ENCODE measurements at places on chromosomes 11 and 22.

DNA sequence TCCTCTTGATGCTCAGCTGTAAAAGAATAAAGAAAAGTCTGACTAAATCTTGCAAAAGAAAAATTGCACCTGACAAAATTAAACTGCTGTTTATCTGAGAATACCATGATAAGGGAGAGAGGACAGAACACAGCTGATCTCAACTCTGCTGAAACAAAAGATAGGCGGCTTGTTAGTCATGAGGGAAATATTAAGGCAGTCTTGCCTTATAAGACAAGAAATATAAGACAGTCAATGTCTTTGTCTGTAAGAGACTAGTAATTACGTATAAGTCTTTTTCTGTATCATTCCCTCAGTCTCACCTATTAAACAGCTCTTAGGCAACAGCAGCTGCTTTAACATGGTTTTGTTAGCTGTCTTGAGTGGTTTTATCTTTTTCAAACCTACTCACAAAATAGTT is 296.6 kb downstream of the LUZP2 start:
- DNase-seq: no peak

- no peak for DNase-seq
These were observed 69.4 kb downstream of the DDX10 start for GRCh38 chr11:108734283-108734682.

GRCh38 chr11:14445542-14446530 is 53.8 kb downstream of the COPB1 start:
- DNase-seq: no peak

DNA sequence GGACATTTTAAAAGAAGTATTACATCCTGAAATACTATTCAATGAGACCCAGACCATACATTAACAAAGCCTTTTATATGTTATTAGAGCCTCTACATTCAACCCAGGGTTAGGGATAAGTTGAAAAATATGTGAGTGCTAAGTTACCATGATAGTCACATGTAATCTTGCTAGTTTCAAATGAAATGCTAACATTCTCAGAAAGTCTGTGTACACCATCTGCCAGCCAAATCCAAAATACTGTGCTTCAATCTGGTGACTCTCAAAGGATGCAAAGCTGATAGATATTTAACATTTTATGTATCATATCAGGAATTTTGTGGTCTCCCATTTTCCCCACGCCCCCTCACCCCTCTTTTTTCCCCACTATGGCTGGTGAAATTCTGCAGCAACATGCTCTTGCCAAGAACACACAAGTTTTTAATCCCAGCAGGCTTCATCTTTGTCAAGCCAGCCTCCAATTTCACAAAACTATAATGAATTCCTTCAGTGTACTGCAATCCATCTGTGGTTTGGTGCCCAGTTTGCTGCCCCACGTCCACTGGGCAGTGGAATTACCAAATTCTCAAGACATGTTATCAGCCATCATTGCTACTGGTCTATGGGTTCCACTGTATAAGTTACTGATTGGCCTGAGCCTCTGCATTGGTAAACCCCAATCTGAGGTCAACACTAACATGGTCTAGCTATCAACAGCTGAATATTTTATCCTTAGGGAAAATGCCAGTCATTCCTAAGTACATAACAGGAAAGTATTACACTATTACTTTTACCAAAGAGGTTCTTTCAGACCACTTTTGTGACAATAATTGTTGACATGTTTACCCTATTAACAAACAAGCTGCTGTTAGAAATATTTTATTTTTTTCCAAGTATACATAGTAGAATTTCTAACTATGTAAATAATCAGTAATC is 1.5 kb upstream of the PICALM start:
- no peak for DNase-seq

DNA sequence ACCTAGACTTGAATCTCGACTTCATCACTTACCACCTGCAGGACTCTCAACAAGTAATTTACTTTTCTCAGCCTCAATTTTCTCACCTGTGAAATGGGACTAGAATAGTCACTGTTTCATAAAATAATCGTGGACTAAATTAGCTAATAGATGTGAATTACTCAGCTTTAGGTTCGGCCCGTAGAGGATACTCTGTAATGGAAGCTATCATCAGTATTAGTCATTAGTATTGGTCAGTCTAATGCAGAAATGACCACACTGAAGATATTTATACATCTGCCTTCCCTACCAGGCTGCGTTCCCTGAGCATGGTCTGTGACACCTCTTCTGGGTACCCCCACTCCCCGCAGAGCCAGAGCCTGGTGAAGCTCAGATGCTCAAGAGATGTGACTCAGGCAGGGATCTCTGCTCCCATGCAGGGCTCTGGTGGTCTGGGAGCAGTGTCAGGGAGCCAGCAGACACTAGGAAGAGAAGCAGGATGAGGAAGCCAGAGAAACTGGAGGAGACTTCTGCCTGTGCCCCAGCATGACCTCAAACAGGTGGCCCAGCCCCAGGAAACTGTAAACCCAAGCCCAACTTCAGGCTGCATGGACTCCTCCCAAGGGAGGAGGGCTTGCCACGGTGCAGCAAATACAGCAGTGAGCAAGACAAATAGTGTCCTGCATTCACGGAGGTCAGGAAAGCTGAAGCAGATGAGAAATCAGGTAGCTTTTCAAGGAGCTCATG is 88.0 kb upstream of the E2F8 start:
- no peak for DNase-seq

- DNase-seq: no peak
These were observed 327.1 kb upstream of the MTNR1B start for GRCh38 chr11:92642177-92642931.

GRCh38 chr11:12386745-12387144 is 9.4 kb downstream of the PARVA start:
- no peak for DNase-seq

DNA sequence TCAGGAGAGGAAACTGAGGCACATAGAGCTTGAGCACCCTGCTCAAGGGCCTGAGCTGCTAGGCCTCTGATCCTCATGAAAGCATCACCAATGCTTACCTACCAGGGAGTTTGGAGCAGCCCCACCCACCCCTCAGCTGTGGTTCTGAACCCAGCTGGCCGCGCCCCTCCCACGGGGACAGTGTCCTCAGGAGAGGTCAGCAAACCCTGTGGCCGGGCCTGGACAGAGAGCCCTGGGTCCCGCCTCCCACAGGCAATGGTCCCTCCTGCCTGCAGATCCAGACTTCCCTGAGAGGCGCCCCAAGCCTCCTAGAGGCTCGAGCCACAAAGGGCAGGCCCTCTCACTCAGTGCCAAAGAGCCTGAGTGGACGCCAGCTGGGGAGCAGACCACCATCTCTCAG is 184.9 kb downstream of the BRD1 start:
- DNase-seq: no peak

DNA sequence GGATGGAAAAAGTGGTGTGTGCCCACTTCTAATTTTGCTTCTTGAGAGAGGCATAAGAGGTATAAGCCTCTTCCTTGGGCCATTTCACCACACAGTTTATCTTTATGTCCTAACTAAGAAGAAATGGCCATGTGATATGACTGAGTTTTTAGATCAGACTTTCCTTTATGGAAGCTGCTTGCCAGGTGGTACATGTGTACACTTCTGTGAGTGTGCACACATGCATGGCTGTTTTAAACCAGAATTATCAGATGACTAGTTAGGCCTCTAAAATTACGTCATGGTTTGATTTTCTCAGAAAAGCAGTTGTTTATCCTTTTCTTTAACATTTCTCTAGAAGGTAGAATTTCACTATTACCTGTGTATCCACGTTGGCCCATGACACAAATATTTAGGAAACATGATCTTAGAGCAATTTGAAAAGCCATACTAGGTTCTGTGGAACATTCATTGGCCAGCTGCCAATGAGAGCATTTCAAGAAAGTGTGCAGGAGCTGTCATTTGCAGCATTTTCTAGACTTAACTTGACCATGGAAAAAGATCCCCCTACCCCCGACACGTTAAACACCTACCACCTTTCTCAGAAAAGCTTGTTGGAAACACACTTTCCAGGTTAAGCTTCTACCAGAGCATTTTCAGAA is 109.2 kb upstream of the GAL start:
- DNase-seq: no peak

DNA sequence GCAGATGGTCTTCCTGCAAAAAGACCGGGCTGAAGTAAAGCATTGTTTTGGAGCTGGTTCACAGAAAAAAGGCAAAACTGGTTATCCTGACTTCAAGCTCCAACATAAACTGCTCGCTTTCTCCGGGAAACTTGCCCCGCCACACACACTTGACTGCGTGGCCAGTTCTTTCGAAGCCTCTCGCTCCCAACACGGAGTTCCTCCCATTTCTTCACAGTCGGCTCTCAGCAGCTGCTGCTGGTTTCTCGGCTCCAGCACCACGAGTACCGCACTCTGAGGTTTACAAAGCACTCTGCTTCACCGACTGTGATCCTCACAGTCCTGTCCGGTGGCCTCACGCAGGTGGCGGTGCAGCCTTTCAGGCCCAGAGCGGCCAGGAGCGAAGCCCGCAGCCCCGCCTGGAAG is 264 bp downstream of the CHEK1 start:
- no peak for DNase-seq

Data from renal cortex interstitium (tissue), 15 donors.